ENCODE measurements at places on chromosomes 12 and 14.

DNA sequence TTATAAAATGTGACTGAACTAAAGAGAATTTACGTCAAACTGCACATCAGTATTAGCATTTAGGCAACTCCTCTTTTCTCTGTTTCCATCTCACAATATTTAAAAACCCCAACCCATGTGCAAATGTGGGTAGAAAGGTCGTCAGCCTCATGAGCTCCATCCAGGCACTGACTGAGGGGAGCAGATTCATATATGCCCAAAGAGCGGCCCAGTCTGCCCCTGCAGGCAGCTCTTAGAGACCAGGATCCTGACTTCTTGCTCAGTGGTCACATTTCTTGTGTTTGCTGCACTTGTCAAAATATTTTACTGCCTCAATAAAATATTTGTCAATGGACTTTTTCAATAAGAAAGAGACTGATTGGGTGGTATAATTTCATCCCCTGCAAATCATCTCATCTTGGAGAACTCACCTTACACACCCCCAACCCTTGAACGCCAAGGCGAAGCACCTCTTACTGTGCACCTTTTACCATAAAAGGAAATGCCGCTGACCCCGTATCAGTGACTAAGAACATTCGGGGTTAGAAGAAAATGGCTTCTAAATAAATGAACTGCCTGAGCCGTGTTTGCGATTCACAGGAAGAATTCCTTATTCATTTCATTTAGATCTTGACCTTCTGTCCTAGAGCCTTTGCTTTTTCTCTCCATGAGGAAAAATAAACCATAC lies 418.8 kb downstream of the BCL11B start:
- DNase-seq, result no peak
- H3K4me1 ChIP-seq, result no peaks in the 10 kb centered on the region
- no peaks in the 10 kb centered on the region for H3K36me3 ChIP-seq
- peaks cover 5% of the 10 kb centered on the region for H3K27me3 ChIP-seq
- H3K27ac ChIP-seq, result no peak overlapping the region

- peaks cover 85% of the 10 kb centered on the region for H3K27me3 ChIP-seq
- H3K27ac ChIP-seq, result no peak overlapping the region
- no peak overlapping the region for H3K4me3 ChIP-seq
Observed at GRCh38 chr12:3576891-3577290, 85.9 kb downstream of the PRMT8 start.

DNA sequence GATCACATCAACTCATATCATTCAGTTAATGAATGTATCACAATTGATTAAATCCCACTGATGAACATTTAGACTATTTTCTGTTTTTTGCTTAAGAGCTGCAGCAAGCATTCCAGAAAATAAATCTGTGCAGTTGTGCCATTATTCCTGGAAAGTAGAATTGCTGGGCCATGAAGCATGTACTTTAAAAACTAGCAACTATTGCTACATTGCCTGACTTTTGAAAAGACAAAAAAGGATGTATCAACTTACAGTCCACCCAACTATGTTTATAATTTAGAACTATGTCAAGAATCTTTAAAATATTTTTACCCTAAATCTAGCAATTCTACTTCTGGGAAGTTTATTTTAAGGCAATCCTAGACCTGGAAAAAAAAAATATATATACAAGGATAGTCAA lies 33.4 kb upstream of the ERGIC2 start:
- no peaks in the 10 kb centered on the region for H3K27me3 ChIP-seq
- H3K4me1 ChIP-seq, result no peaks in the 10 kb centered on the region
- no peak overlapping the region for H3K27ac ChIP-seq
- no peaks in the 10 kb centered on the region for H3K36me3 ChIP-seq
- no peak for DNase-seq

- H3K27ac ChIP-seq, result no peak overlapping the region
- peaks cover 6% of the 10 kb centered on the region for H3K4me1 ChIP-seq
- no peak overlapping the region for H3K4me3 ChIP-seq
- DNase-seq, result no peak
Observed at GRCh38 chr12:93079271-93079670, 150.2 kb upstream of the EEA1 start.

- no peaks in the 10 kb centered on the region for H3K4me1 ChIP-seq
- DNase-seq, result no peak
- H3K27me3 ChIP-seq, result peaks cover 3% of the 10 kb centered on the region
- no peak overlapping the region for H3K4me3 ChIP-seq
Observed at GRCh38 chr14:21964180-21964579, 290.6 kb upstream of the OR4E1 start.

- peaks cover 13% of the 10 kb centered on the region for H3K4me1 ChIP-seq
- H3K36me3 ChIP-seq, result peaks cover 22% of the 10 kb centered on the region
- H3K27ac ChIP-seq, result peak overlapping the region; percentile 92
- no peaks in the 10 kb centered on the region for H3K27me3 ChIP-seq
- no peak overlapping the region for H3K4me3 ChIP-seq
- DNase-seq, result peak; percentile 49
Observed at GRCh38 chr12:24864796-24865125, 84.1 kb downstream of the BCAT1 start.
